ENCODE measurements at places on chromosomes 3 and 15. TPM values are rescaled to one million over a fixed set of nuclear protein-coding genes. Genes with fewer than 3 reads are reported as not detected.

Gene BCL2A1
- 0.38 TPM for total RNA-seq

Gene SERINC4
- not detected for total RNA-seq

Gene LSAMP
- not detected for total RNA-seq

Gene ACP3
- 0.16 TPM for total RNA-seq

Gene COLQ
- 0.16 TPM for total RNA-seq

Gene TMEM45A
- 4.4 TPM for total RNA-seq

Gene GOLGA8M
- total RNA-seq: not detected

Gene FSIP1
- 0.76 TPM for total RNA-seq

Gene GOLGA6L4
- 1.6 TPM for total RNA-seq

Gene AGBL1
- total RNA-seq: not detected
